ENCODE measurements at places on chromosomes 4 and X.

- no peak for DNase-seq
These were observed 124.0 kb downstream of the MOSPD2 start for GRCh38 chrX:14997271-14997670.

DNA sequence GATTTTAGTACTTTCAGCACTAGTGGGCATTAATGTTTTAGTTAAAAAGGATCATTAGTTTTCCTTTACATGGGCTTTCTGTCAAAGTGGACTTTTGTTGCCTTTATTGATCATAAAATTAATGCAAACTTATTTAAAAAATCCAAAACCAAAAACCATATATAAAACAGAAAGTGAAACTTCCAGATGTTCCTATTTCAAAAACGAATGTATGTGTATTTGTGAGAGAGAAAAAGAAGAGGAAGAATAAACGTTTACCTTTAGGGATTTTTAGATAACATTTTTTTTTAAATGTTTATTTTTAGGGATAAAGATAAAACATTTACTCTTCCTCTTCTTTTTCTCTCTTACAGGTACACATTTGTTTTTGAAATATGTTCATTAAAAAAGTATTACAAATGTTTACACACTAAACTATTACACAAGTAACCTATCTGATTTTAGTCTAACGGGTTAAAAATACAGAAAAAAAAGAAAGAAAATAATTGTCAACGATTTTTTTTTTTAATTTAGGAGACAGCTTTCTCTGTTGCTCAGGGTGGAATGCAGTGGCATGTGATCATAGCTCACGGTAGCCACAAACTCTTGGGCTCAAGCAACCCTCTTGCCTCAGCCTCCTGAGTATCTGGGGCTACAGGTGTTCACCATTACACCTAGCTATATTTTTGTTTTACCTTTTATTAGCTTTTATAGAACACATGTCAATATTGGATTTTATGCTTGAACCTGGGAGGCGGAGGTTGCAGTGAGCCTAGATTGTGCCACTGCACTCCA is 16.8 kb upstream of the COX18 start:
- no peak for DNase-seq

- DNase-seq = no peak
These were observed 67.8 kb upstream of the SORBS2 start for GRCh38 chr4:185879666-185880312.

DNA sequence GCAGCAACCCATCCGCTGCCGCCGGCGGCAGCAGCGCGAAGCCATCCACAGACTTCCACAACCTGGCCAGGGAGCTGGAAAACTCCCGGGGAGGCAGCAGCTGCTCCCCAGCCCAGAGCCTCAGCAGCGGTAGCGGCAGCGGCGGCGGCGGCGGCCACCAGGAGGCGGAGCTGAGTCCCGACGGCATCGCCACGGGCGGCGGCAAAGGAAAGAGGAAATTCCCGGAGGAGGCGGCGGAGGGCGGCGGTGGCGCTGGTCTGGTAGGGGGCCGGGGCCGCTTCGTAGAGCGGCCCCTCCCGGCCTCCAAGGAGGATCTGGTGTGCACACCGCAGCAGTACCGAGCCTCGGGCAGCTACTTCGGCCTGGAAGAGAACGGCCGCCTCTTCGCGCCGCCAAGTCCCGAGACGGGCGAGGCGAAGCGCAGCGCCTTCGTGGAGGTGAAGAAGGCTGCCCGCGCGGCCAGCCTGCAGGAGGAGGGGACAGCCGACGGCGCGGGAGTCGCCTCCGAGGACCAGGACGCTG is 4.9 kb downstream of the PRDM8 start:
- DNase-seq = peak; percentile 69

DNA sequence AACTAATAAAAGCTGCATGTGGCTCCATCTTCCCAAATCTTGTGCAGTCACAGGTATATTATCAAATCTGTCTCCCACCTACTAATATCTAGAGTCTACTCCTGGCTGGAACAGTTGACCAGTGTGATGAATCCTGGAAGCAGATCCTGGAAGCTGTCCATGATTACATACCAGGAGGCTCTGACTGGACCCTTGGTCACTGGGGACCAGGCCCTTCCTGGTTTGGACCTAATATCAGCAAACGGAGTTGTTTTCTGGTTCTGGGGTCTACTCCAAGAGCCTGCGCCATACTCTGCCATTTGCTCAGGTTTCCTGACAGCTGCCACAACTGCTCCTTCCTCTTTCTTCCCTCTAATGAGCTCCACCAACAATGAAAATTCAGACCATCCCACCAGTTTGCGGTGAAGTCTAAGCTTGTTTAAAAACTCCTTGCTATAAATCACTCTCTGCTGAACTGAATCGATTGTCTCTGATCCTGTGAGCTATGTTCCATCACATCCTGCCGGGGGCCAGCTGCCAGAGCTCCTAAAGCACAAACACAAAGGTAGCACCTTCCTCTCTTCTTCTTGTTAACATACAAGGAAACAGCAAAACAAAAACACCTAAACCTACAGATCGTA is 114.2 kb downstream of the PALLD start:
- no peak for DNase-seq

DNA sequence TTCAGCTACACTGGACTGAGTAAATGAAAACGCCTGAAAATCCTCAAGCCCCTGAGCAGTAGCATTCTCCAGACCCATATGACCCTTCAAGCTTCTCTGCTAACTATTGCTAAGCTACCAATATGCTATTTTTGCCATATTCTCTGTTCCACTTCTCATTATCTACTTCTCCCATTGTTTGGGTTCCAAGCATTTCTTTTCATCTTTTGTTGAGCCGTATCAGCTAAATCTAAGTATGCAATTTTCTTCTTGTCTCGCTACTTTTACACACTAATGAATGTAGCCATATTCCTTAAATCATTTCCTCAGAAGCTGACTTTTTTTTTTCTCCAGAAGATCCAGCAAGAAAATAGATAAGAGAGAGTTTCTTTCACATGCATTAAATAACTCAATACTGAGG is 128.4 kb downstream of the AGTR2 start:
- no peak for DNase-seq

DNA sequence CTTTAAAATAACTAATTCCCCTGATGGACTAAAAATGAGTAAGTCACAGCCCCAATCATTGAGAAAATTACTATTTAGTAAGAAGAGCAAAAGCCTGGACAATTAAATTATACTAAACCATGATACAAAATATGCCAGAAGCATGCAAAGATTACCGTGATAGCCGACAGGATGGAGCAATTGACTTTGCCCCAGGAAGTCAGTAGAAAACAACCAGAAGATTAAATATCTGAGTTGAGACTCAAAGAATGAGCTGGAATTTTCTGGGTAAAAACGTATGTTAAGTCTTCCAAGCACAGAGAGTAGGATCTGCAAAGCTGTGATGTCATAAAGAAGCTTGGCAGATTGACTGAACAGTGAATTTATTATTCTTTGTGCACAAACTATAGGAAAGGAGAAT is 816.1 kb upstream of the TENM3 start:
- DNase-seq = no peak
